ENCODE measurements at places on chromosomes 13 and 19. TPM values are rescaled to one million over a fixed set of nuclear protein-coding genes. Genes with fewer than 3 reads are reported as not detected.
A peak's percentile ranks its signal among the peaks of the same experiment; 100 is the strongest.

TNFRSF19 gene
- total RNA-seq = not detected

- DNase-seq = no peak
These were observed 5.2 kb downstream of the NXNL1 start for GRCh38 chr19:17455308-17456123.

ERICH4 gene
- total RNA-seq = not detected

- peak; percentile 83 for DNase-seq
These were observed 2.9 kb upstream of the FTL start for GRCh38 chr19:48962029-48962848.

DNA sequence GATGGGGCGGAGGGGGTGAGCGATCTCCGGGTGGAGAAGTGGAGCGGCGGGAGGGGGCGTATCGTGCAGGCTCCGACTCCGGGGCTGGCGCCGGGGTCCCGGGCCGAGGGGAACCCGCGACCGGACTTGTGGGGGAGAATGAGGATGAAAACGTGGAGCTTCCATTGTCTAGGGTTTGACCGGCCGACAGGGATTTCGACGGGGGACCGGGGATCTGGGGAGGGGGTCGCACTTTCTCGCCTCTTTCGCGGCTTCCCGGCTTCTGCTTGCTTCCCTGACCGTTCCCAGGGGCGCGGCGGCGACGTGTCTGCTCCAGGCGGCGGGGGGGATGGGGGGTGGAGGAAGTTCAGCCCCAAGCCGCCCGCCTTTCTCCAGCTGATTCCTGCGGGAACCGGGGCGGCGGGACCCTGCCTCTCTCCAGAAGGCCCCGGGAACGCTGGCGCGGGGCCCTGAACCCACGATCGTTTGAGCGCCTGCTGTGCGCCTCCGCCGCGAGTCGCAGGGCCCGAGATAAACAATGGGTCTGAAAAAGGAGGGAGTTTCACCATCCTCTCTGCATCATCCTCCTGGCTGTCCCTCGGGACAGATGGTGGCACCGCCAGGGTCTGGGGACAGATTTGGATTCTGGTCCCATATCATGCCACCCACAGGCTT is 790 bp downstream of the TPM4 start:
- DNase-seq = peak; percentile 59

P2RY11 gene
- total RNA-seq = 31.1 TPM

TEX26 gene
- not detected for total RNA-seq

GRCh38 chr13:23788459-23788858 is 100.7 kb downstream of the MIPEP start:
- DNase-seq = no peak

ZNF266 gene
- 37.4 TPM for total RNA-seq

DNA sequence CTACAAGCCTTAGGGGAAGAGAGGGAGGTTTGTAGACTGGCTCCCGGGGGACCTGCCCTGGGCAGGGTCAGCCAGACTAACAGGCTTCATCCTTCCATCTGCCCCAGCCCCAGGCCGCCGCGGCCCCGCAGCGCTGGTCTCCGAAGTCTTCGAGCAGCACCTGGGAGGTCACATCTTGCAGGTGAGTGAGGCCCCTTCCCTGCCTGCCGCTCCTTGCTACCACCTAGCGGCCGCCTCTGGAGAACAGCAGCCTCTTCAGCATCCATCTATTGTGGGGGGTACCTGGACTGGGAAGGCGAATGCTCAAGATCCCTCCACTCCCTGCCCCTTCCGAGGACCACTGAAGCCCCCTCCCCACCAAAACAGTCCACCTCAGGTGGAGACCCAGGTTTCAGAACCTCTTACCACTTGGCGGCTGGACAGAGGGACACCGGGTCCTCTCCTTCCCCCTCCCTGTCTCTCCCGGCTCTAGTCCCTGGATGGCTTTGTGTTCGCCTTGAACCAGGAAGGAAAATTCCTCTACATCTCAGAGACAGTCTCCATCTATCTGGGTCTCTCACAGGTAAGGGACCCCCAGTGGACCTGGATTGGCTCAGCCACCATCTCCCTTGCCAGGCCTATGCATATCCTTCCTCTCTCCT is 12.7 kb downstream of the NPAS1 start:
- DNase-seq = peak; percentile 69

- no peak for DNase-seq
These were observed 5.4 kb upstream of the CAMSAP3 start for GRCh38 chr19:7590256-7590655.

DNA sequence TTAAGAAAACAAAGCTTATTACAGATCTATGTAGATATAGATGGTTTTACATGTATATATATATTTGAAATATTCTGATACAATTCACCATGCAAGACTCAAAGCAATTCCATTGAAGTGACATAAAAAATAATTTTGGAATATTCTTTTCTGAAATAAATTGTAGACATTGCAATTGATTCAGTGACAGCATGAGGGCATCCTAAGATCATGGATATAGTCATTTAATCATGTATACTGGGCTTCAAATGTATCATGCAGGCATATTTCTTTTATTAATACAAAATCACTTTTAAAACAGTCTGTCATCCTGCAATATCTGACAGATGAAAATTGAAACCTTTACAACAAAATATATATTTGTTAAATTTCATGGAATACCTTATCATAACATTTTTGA is 286.7 kb upstream of the SLITRK6 start:
- DNase-seq = no peak

- DNase-seq = no peak
These were observed 7.8 kb downstream of the NCLN start for GRCh38 chr19:3193256-3194105.

RINL gene
- 42.1 TPM for total RNA-seq

GRCh38 chr13:97130190-97130589 is 91.9 kb upstream of the MBNL2 start:
- no peak for DNase-seq

DNA sequence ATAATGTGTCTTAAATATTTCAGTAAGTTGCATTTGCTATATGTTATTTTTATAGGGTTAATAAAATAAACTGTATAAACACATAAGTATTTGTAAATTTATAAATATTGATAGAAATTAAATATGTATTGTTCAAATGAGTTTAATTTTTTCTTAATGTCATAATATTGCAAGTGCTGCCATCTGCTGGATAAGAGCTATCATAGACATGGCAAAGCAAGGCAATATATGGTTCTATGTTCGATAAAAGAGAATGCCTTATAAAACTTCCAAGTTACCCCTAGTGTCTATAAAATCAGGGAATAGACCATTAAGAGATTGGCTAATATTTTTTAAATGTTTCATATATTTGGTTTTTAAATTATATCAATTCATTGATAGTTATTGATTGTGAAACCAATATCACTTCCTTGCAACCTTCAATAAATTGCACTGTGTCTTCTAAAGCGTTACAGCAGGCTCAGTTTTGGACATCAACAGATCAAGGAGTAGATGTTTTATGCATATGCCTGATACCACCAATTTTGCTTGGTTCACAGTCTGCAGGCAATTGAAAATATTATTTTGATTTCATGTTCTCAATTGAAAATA is 29.0 kb upstream of the SLITRK6 start:
- peak; percentile 50 for DNase-seq

CALR3 gene
- not detected for total RNA-seq

DNA sequence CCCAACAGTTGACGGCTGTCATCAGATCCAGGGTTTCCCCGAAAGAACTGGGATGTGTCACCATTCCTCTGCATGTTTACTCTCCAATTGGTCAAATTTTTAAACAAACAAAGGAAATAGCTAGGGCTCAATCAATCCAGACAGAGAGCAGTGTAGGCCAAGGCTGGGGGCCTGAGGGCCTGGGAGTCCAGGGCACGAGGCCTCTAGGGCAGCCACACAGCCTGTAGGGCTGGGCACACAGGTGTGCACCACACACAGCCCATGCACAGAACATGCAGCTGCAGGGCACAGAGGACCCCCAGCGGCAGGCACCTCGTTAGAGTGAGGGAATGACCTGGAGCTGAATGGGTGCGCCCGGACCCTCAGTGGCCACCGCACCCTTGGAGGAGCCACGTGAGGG is 9.5 kb downstream of the MIER2 start:
- DNase-seq = no peak

SLC1A6 gene
- not detected for total RNA-seq

- no peak for DNase-seq
These were observed 2.1 kb upstream of the NLRP7 start for GRCh38 chr19:54949412-54949811.

- peak; percentile 75 for DNase-seq
These were observed 903.1 kb downstream of the SLITRK6 start for GRCh38 chr13:84896128-84896527.

HTR2A gene
- not detected for total RNA-seq

DNA sequence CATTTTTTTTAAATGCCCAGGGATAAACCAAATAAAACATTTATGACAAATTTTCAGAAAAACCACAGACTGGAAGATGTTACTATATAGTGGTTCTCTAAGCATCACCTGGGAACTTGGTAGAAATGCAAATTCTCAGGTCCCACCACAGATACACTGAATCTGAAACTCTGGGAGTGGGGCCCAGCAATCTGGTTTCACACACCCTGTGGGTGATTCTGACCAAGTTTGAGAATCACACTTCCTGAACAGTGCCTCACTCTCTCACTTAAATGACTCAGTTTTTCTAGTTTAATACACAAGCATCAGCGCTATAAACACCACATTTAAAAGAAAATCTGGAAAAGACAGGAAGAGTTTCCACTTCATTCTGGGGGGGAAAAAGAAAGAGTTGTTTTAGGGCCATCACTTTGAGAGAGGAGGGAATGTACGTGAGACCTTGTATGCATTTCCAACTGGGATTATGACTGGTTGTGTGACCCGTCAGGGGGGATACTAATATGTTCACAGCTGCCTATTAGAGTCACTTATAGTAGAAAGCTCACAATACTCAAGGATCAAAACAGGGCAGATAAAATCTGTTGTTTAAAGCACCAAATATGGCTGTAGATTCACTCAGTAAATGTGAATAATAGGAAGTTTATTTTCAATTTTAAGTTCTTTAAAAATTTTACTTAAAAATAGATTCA is 567.7 kb downstream of the GPC6 start:
- DNase-seq = no peak

DNA sequence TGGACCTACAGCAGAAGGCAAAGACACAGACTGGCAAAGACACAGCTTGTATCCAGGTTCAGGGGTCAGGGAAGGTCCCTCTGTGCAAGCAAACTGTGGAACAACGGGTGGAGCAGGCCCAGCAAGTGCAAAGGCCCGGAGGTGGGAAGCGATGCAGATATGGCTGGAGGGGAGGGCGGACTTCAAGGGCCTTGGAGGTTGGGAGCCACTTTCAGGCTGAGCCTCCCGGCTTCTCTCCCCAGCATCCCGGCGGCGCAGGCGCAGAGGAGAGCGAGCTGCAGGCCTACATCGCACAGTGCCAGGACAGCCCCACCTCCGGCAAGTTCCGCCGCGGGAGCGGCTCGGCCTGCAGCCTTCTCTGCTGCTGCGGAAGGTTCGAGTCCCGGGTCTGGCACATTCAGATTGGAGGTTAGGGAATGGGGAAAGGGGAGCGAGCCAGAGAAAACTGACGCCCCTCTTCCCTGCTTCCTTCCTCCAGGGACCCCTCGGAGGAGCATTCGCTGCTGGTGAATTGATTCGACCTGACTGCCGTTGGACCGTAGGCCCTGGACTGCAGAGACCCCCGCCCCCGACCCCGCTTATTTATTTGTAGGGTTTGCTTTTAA is 2.1 kb upstream of the PNPLA6 start:
- no peak for DNase-seq

GRCh38 chr13:48231933-48232332 is 1.1 kb upstream of the ITM2B start:
- DNase-seq = no peak

Measured in OCI-LY7 (cell line).